ENCODE measurements at places on chromosomes 6 and 20.

GRCh38 chr20:57653546-57653900 lies 33.3 kb upstream of the ZBP1 start:
- no peak for DNase-seq

DNA sequence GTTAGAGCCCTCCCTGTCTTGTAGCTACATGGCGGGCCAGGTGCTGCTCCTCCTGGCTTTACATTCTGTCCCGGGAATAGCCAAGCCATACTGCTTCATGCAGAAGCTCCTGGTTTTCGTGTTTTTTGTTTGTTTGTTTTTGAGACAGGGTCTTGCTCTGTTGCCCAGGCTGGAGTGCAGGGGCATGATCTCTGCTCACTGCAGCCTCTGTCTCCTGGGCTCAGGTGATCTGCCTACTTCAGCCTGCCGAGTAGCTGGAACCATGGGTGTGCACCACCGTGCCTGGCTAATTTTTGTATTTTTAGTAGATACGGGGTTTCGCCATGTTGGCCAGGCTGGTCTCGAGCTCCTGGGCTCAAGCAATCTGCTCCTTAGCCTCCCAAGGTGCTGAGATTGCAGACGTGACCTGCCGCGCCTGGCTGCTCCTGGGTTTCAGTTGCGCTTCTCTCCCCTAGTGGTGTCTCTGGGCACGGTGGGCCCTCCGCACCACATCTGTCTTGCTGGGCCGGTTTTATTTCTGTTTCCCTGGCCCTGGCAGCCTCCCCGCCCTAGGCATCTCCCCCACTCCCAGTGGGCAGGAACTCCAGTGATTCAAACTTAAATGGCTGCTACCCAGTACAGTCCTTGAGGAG lies 12.9 kb downstream of the CDYL start:
- no peak for DNase-seq

DNA sequence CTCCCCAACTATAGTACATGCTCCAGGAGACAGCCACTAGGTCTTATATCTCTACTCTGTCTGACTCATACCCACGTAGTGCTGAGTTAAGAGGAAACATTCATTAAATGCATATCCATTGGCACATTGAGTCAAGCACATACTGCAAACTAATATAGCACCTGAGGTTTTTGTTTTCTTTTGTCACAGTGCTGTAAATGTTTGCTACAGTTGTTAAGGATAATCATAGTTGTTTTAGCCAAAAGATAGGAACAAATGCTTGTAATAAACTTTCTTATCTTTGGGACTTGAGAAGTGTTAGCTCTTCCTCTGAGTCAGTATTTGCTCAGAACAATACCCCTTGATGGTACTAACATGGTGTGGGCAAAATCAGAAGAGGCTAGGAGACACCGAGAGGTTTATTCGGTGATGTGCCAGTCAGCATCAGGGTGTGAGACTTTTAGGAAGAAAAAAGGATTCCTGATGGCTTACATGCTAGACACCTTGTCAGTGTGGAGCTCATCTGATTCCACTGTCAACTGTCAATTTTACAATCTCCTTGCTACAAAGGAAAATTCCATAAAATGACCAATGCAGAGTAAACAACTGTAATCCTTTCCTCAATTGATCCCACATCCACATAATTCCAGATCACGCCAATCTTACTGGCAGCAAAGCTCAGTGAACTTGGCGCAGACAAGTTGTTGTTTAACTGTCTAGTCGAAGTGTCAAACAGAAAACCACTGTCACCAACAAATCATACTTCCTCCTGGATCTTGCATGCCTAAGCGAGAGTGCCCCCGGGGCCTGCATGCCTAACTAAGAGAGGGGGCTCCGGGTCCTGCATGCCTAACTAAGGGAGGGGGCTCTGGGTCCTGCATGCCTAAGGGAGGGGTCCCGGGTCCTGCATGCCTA lies 36.1 kb downstream of the ELOVL2 start:
- DNase-seq = no peak

- no peak for DNase-seq
Measured at GRCh38 chr20:37096415-37097041, 731 bp upstream of the RBL1 start.

- DNase-seq = no peak
Measured at GRCh38 chr6:136609873-136610706, 59.9 kb upstream of the MAP7 start.

DNA sequence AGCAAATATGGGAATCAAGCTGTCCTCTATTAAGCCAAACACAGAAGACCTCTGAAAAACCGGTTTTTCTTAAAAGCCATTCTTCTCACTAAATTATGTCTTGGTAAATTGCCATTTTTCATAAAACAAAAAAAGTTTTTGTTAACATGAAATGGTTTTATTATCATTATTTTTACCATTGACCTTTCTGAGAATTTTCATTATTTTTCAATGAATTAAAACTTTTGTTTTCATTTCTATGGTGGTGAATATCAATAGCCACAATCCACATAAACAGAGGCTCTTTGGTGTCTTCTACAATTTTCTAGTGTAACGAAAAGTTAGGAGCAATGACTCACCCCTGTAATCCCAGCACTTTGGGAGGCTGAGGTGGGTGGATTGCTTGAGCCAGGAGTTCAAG lies 2.1 kb downstream of the SF3B5 start:
- DNase-seq = no peak

DNA sequence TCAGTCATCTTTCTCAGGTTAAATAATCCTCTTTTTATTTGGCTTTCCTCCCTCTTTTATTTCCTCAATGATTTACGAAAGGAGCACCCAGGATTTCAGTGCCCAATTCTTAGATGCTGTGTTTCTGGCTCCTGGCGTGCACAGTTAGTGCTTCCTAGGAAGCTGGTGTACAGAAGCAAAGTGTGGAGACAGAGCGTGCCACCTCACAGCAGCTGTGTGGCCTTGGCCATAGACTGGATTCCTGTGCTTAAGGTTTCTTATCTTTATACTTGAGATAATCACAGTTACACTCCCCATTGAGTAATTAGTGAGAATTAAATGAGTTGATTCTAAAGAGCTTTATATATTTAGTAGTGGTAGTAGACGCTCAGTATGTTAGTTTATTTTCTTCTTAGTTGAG lies 39.7 kb upstream of the GJA1 start:
- no peak for DNase-seq

All from left kidney (tissue), 8 donors.